ENCODE measurements at places on chromosomes 7 and 10. TPM values are rescaled to one million over a fixed set of nuclear protein-coding genes. Genes with fewer than 3 reads are reported as not detected.

DNA sequence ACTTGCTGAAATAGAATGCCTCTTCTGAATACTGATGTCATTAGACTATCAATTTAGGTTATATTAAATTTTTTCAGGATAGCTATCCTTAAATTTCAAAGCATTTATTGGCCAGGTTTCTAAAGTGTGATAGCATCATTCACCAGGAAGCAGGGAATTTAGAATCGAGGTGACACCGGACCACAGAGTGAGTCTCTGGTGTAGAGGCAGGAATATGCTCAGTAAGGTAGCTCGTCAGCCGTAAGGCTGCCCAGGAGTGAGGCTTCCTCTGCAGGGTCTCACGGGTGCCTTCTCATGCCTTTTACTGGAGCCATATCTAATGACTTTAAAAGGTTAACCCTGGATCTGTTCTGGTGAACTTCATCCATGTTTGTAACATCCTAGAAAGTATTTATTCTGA lies 170.8 kb upstream of the KLF14 start:
- DNase-seq: no peak
- H3K36me3 ChIP-seq: peaks cover 44% of the 10 kb centered on the region
- no peaks in the 10 kb centered on the region for H3K27me3 ChIP-seq

- no peak for DNase-seq
- no peaks in the 10 kb centered on the region for H3K36me3 ChIP-seq
- no peaks in the 10 kb centered on the region for H3K27me3 ChIP-seq
- H3K27ac ChIP-seq: no peak overlapping the region
- H3K4me3 ChIP-seq: no peak overlapping the region
These were observed 34.3 kb downstream of the MYL10 start for GRCh38 chr7:101594790-101595189.

DNA sequence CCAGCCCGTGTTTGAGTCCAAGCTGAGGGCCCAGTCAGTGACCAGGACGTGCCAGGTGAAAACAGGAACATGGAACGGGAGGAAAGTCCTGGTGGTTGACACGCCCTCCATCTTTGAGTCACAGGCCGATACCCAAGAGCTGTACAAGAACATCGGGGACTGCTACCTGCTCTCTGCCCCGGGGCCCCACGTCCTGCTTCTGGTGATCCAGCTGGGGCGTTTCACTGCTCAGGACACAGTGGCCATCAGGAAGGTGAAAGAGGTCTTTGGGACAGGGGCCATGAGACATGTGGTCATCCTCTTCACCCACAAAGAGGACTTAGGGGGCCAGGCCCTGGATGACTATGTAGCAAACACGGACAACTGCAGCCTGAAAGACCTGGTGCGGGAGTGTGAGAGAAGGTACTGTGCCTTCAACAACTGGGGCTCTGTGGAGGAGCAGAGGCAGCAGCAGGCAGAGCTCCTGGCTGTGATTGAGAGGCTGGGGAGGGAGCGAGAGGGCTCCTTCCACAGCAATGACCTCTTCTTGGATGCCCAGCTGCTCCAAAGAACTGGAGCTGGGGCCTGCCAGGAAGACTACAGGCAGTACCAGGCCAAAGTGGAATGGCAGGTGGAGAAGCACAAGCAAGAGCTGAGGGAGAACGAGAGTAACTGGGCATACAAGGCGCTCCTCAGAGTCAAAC lies 5.2 kb downstream of the GIMAP5 start:
- peaks cover 23% of the 10 kb centered on the region for H3K4me1 ChIP-seq
- H3K27ac ChIP-seq: no peak overlapping the region
- no peaks in the 10 kb centered on the region for H3K27me3 ChIP-seq

GRCh38 chr10:6346631-6347030 lies 143.9 kb downstream of the PFKFB3 start:
- H3K27me3 ChIP-seq: no peaks in the 10 kb centered on the region
- DNase-seq: no peak
- no peak overlapping the region for H3K4me3 ChIP-seq
- H3K36me3 ChIP-seq: no peaks in the 10 kb centered on the region

- H3K27ac ChIP-seq: no peak overlapping the region
- H3K4me3 ChIP-seq: no peak overlapping the region
- no peaks in the 10 kb centered on the region for H3K27me3 ChIP-seq
- no peak for DNase-seq
- no peaks in the 10 kb centered on the region for H3K4me1 ChIP-seq
These were observed 289.9 kb upstream of the LRGUK start for GRCh38 chr7:133837224-133837623.

DNA sequence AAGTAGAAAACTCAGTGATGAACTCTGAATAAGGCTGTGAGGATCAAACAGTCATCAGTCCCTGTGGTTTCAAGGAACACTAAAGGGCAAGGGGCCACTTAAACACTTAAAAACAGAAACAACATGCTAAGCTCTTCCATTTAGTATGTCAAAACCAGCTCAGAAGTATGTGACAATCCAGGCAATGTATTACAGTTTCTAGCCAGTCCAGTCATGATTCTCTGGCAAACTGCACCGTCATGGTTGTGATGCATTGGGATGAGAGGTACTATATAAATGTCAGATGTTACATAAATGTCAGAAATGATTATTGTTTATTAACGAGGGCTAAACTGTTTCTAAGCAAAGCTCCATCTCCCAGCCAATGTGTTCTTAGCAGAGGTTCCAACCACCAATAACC lies 4.7 kb upstream of the CREB5 start:
- DNase-seq: no peak
- H3K4me1 ChIP-seq: peaks cover 29% of the 10 kb centered on the region
- peak overlapping the region; percentile 57 for H3K27ac ChIP-seq
- no peak overlapping the region for H3K4me3 ChIP-seq

GRCh38 chr10:71455035-71455434 lies 58.3 kb downstream of the CDH23 start:
- no peaks in the 10 kb centered on the region for H3K36me3 ChIP-seq
- no peak overlapping the region for H3K4me3 ChIP-seq
- H3K27me3 ChIP-seq: no peaks in the 10 kb centered on the region
- H3K4me1 ChIP-seq: no peaks in the 10 kb centered on the region

The FLNC gene
- 19.6 TPM for total RNA-seq

DNA sequence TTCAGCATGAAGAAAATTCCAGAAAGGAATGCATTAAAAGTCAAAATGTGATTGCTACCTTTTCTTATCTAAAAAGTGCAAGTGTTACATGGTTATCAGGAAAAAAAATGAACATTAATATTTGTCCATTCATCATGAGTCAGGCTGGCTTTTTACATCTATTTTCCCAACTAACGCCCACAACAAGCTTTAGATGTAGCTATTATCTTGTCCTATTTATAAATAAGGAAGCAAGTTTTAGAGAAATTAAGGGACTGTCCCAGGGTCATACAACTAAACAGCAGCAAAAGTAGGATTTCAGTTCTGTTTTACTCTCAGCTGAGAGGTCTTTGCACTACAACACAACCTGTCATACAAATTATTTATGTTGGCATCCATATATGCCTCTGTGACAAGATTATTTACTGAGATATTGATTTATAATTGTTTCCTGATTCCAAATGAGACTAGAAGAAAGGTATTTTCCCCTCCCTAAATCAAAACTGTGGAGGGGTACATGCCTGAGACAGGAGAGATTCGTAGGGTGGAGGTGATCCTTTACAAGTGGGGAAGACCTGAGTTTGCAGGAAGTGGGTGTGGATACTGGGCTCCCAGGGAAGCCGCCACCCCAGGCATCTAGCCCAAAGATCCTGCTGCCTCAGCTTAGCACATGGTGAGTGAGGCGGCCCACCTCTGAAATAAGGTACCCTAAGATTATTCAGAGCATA lies 57.2 kb upstream of the ARID5B start:
- DNase-seq: no peak
- H3K36me3 ChIP-seq: no peaks in the 10 kb centered on the region
- no peak overlapping the region for H3K27ac ChIP-seq
- no peak overlapping the region for H3K4me3 ChIP-seq

- H3K4me1 ChIP-seq: no peaks in the 10 kb centered on the region
- no peak overlapping the region for H3K4me3 ChIP-seq
- H3K27me3 ChIP-seq: no peaks in the 10 kb centered on the region
- DNase-seq: no peak
- no peaks in the 10 kb centered on the region for H3K36me3 ChIP-seq
These were observed 672.9 kb downstream of the MAGI2 start for GRCh38 chr7:78780560-78780959.

The CCDC172 gene
- total RNA-seq: not detected

The LRRD1 gene
- total RNA-seq: not detected

GRCh38 chr7:122301858-122302760 lies 2.4 kb downstream of the FEZF1 start:
- H3K36me3 ChIP-seq: no peaks in the 10 kb centered on the region
- peaks cover 69% of the 10 kb centered on the region for H3K27me3 ChIP-seq
- H3K4me1 ChIP-seq: peaks cover 56% of the 10 kb centered on the region
- no peak overlapping the region for H3K4me3 ChIP-seq

The TMEM236 gene
- total RNA-seq: 1.4 TPM

The RET gene
- total RNA-seq: not detected

GRCh38 chr7:131836733-131837132 lies 280.3 kb upstream of the PODXL start:
- DNase-seq: no peak
- H3K27ac ChIP-seq: no peak overlapping the region
- H3K27me3 ChIP-seq: no peaks in the 10 kb centered on the region
- H3K4me3 ChIP-seq: no peak overlapping the region
- no peaks in the 10 kb centered on the region for H3K36me3 ChIP-seq

GRCh38 chr10:78775891-78776290 lies 292.9 kb upstream of the ZMIZ1 start:
- no peak for DNase-seq
- H3K36me3 ChIP-seq: no peaks in the 10 kb centered on the region
- peak overlapping the region; percentile 15 for H3K27ac ChIP-seq
- H3K4me1 ChIP-seq: no peaks in the 10 kb centered on the region

DNA sequence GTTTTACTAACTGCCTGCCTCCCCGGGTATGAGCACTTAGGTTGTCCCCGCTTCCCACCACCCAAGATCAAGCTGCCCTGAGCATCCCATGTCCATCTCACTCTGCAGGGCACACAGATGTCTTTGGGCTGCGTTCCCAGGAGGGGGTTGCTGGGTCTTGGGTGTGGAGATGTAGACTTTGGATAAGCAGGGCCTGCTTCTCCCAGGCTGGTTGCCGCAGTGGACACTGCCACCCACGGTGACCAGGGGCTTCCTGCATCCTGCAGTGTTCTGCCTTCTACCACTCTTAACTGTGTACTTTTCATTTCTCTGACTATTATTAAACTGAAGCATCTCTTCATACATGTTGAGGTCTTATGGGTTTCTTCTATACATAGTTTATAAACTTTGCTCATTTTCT lies 70.0 kb downstream of the DOCK1 start:
- no peak for DNase-seq
- H3K27me3 ChIP-seq: no peaks in the 10 kb centered on the region
- no peak overlapping the region for H3K4me3 ChIP-seq
- no peaks in the 10 kb centered on the region for H3K36me3 ChIP-seq

The ZFYVE27 gene
- 26.5 TPM for total RNA-seq

GRCh38 chr7:101666741-101667140 lies 37.6 kb upstream of the MYL10 start:
- DNase-seq: no peak
- H3K27me3 ChIP-seq: no peaks in the 10 kb centered on the region
- H3K4me1 ChIP-seq: no peaks in the 10 kb centered on the region
- H3K36me3 ChIP-seq: no peaks in the 10 kb centered on the region

DNA sequence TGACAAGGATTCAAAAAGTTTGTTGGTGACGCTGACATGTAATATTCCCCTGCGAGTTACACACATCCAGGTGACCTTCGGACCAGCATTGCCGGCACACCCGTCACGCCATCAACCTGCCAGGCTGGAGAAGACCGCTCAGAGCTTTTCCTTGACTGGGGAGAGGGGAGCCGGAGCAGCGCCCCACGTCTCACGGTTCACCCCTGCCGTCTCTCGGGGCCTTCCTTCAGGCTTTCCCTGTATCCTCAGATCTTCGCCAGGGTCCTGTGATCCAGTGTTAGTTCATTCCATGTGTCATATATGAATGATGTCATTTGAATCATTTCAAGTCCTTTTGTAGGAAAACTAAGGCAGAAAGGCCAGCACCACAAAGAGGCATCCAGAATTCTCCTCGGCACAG lies 127.8 kb downstream of the MGMT start:
- peak; percentile 38 for DNase-seq
- H3K4me1 ChIP-seq: no peaks in the 10 kb centered on the region
- H3K27ac ChIP-seq: no peak overlapping the region

The METTL27 gene
- total RNA-seq: 15.2 TPM

The ELAPOR2 gene
- total RNA-seq: 99.1 TPM

GRCh38 chr7:88647825-88648224 lies 111.7 kb upstream of the ZNF804B start:
- no peaks in the 10 kb centered on the region for H3K4me1 ChIP-seq
- H3K4me3 ChIP-seq: no peak overlapping the region
- H3K27ac ChIP-seq: no peak overlapping the region
- H3K27me3 ChIP-seq: no peaks in the 10 kb centered on the region
- H3K36me3 ChIP-seq: no peaks in the 10 kb centered on the region
- no peak for DNase-seq

The ADGRA1 gene
- total RNA-seq: 0.89 TPM

The ANKRD2 gene
- 0.67 TPM for total RNA-seq

DNA sequence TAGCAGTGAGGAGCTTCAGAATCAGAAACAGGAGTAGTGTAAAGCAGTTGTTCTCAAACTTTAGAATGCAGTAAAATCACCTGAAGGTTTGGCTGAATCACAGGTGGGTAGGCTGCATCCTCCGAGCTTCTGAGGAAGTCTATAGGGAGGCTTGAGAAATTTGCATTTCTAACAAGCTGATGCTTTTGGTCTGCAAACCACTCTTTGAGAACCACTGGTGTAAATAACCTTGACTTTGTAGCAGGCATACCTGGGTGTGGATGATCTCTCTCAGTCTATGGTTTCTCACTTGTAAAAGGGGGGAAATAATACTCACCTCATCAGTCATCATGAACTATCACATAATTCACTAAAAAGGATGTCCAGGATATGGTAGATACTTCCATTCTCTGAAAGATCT lies 118.1 kb downstream of the SRI start:
- no peaks in the 10 kb centered on the region for H3K27me3 ChIP-seq
- H3K4me3 ChIP-seq: no peak overlapping the region

DNA sequence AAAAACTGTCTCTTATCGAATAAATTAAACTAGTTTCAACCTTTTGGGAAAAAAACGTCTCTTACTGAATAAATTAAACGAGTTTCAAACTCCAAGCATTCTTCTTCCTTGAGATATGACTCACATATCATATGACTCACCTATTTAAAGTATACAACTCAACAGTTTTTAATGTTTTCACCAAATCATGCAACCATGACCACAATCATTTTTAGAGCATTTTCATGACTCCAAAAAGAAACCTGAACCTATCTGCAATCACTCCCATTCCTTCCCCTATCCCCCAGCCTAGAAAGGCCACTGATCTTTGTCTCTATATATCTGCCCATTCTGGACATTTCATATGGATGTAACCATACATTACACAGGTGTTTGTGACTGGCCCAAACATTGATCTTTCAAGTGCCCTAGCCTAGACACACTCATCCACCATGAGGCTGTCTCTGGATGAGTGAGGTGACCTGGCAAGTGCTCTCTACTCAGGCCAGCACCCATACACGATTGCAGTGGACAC lies 115.3 kb downstream of the PIP4K2A start:
- no peaks in the 10 kb centered on the region for H3K27me3 ChIP-seq
- no peaks in the 10 kb centered on the region for H3K36me3 ChIP-seq
- no peak for DNase-seq
- H3K4me3 ChIP-seq: no peak overlapping the region
- no peak overlapping the region for H3K27ac ChIP-seq
